Calu3 (cell line): ENCODE measurements at places on chromosomes 4 and X. TPM values are rescaled to one million over a fixed set of nuclear protein-coding genes. Genes with fewer than 3 reads are reported as not detected.

The ADRA2C gene
- total RNA-seq: 2.4 and 3.4 TPM in 2 replicates

The SLC6A8 gene
- 24.6 and 27.4 TPM in 2 replicates for total RNA-seq

GRCh38 chrX:54639018-54639345, 109.0 kb downstream of the GNL3L start:
- DNase-seq: no peak

DNA sequence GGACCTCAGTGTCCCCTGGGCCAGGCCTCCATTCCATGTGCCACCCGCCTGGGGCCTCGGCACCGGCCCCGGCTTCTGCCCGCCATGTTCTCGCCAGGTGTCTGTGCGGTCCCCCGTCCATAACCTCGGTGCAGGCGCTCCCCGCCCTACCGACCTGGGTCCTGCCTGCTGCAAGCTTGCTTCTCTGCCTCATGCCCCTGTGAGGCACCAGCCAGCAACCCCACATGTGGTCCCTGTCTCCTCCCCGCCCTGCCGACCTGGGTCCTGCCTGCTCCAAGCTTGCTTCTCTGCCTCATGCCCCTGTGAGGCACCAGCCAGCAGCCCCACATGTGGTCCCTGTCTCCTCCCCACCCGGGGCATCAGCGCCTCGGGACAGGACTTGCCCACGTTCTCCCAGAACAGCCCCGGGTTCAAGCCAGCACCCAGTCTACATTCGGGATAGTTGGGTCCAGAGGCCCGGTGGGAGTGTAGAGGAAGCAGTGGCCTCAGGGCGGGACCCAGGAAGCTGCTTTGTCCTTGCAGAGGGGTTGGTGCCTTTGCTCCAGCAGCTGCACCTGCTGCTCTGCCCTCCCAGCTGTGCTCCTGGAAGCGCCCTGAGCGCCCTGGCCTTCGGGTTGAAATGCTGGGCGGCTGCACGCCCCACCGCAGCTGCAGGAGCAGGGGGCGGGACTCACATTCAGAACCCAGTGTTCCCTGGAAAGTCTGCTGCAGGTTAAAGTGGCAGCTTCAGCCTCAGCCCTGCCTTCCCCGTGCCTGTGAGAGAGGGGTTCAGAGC, 20.1 kb upstream of the UVSSA start:
- DNase-seq: no peak

GRCh38 chrX:111850975-111851374, 25.0 kb upstream of the TRPC5OS start:
- no peak for DNase-seq

DNA sequence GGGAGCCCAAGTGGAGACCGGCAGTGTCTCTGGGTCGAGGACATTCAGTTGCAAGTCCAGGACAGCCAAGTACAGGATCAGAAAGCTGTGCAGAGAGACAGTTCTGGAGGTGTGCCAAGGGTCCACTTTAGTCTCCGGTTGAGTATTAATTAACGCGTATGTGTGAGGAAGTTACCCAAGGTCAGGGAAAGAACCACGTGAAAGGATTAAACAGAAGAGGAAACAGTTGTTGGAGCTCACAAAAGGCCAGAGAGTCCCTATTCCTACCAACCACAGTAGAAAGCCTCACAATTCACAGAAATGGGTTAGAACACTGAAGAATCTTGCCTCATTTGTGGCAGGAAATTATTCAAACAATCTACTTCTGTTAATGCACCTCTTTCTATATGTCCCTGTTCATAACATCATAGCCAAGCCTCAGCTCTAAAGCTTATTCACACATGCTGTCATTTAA, 17.9 kb upstream of the NSUN7 start:
- DNase-seq: peak; percentile 49

- no peak for DNase-seq
Observed at GRCh38 chr4:73683033-73683432, 57.3 kb upstream of the CXCL8 start.

- DNase-seq: no peak
Observed at GRCh38 chr4:12270546-12270945, 841.9 kb upstream of the HS3ST1 start.

- DNase-seq: no peak
Observed at GRCh38 chrX:127085939-127086338, 266.4 kb downstream of the PRR32 start.

DNA sequence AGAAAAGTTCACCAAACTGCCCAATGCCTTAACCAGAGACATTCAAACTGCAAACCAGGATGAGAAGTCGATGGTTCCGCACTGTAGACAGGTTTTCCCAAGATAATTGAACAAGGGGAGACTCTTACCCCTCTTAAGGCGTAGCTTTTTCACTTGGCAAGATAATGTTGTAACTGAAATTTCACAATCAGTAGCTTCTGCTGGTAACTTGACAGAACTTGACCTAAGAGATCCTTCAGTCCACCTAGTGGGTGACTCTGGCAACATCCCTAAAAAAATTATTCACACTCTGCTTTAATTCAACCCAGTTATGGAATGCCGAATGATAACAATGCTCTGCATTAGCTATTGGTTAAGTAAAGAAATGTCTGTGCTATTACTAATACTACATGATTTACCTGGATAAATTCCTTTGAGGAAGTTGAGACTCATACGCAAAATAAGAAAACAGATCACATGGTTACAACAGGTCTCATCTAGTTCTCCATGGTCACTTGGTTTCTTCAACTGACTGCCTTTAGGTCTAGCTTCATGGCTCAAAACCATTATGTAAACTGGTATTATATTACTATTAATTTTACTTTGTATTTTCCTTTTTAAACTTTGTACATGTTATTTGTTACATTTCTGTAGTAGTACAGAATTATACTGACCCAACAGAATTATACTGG, 9.1 kb downstream of the ELF2 start:
- DNase-seq: peak; percentile 9
